Dorsolateral prefrontal cortex (tissue), 122 donors: ENCODE measurements at places on chromosomes 1 and 21. TPM values are rescaled to one million over a fixed set of nuclear protein-coding genes. Genes with fewer than 3 reads are reported as not detected.
A peak's percentile ranks its signal among the peaks of the same experiment; 100 is the strongest.

- DNase-seq = no peak
These were observed 64.1 kb upstream of the TBX15 start for GRCh38 chr1:119052267-119052666.

The DENND2D gene
- total RNA-seq = 2.4 TPM

GRCh38 chr1:41842993-41843755, 75.5 kb downstream of the HIVEP3 start:
- no peak for DNase-seq

DNA sequence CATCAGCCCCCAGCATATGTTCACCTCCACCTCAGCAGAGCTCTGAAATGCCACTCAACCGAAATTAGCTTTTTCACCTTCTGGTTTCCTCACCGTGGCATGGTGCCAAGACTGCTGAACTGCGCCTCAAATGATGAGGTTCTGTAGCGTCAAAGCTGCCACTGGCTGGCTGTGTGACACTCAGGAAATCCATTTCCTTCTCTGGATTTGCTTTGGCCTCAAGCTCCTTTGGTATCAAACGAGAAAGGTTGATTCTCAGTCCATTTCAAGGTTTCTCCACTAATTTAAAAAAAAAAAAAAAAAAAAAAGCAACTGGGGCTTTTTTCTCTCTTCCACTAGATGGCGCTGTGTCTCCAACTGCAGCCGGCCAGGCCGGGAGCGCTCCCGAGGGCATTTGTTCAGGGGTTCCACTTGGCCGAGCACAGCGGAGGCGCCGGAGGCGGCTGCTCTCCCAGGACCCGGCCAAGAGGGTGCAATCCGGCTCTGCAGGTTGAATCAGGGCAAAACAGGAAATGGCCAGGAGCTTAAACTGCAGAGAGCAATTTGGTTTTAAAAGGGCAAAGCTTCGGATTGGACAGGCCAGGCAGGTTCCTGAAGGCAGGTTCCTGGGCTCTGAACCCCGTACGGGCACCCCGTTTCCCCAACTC, 26.5 kb upstream of the PLA2G2C start:
- peak; percentile 59 for DNase-seq

DNA sequence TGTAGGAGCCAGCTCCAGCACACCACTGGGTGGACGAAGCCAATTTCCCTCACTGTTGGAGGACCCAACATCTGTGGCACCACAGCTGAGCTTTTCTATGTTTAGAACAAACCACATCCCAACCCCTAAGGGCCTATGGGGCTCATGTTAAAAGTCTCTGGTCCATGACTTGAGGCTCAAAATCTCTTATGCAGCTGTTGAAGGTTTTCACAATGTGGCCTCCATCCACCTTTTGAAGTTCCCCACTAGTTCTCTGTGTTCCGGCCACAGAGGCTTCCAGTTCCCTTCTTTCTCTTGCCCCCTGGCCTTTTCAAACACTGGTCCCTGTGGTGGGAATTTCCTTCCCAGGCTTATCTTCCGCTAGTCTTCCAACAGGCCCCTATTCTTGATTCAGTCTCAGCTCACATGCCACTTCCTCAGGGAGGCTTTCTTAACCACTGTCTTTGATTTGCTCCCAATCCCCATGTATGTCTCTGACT, 3.9 kb upstream of the IFNLR1 start:
- DNase-seq = no peak

DNA sequence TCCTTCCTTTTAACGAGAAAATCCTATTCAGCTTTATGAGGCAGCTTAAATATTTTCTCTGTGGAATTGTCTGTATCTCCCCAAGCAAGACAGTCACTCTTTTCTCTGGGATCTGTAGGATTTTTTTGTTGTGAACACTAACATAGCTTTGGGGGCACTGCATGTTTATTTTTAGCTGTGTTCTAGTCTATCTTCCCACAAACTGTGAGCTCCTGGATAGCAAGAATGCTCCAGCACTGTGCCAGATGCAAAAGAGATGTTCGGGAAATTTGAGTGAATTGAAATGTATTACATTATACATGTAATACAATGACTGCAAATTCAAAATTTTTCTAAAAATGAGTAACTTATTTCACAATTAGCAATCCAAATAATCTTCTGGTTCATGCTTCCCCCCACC, 282.2 kb downstream of the PLPP3 start:
- no peak for DNase-seq

GRCh38 chr1:40774266-40774998, 9.2 kb upstream of the KCNQ4 start:
- no peak for DNase-seq

DNA sequence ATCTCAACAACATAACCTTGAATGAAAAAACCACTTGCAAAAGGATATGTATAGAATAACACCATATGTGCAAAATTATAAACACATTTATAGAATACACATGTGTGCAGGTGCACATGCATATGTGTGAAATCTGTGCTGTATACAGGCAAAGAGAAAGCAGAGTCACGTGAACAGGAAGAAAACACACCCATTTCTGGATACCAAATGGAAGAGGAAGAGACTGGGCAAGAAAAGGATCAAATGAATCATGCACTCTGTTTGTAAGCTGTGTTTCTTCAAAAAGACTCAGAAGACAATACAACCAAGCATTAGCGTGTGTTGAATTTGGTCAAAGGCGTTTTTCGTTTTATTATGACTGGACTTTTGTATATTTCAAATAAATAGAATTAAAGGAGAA, 111.3 kb upstream of the ERG start:
- DNase-seq = no peak

The DDR2 gene
- total RNA-seq = 32.4 TPM

GRCh38 chr1:228334954-228335353, 71.7 kb downstream of the TRIM11 start:
- DNase-seq = no peak

The PODN gene
- total RNA-seq = 3.3 TPM

The TCP10L gene
- 12.2 TPM for total RNA-seq

The AKNAD1 gene
- 2.5 TPM for total RNA-seq

DNA sequence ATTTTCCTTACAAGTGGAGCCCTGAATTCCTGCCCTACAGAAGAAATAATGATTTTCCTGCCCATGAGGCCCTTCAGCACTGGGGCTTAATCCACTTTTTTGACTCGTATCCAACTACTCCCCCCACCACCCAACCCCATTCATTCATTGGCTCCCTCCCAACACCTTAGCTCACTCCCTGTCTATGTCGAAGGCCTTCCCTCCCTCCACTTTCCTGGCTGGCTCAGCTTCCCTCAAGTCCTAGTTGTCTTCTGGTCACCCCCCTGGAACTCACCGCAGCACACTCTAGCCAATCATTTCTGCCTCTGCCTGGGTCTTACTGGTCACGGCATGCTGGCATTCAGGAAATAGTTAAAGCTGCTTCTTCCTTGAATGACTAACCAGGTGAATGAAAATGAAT, 118.9 kb downstream of the PGBD5 start:
- DNase-seq = no peak

GRCh38 chr1:104028416-104029035, 278.8 kb downstream of the AMY1C start:
- DNase-seq = no peak
